ENCODE measurements at places on chromosomes 1 and 21.

DNA sequence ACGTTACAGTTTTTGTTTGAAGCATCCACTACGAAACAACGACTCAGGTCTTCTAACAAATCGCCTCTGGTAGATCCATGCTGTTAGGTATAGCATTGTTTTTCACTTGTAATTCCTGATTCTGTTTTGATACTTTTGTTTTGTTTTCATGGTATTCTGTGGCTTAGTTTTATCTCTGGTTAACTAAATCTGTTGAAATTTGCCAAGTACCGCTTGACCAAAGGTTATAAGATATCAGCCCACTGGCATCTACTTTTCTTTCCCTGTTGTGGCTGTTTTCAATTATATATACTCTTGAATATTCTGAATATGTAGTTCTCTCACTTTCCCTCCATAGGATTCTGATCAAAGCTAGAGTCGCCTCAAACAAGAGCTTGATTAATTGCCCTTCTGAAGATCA lies 274.8 kb upstream of the C1orf105 start:
- no peak for DNase-seq

DNA sequence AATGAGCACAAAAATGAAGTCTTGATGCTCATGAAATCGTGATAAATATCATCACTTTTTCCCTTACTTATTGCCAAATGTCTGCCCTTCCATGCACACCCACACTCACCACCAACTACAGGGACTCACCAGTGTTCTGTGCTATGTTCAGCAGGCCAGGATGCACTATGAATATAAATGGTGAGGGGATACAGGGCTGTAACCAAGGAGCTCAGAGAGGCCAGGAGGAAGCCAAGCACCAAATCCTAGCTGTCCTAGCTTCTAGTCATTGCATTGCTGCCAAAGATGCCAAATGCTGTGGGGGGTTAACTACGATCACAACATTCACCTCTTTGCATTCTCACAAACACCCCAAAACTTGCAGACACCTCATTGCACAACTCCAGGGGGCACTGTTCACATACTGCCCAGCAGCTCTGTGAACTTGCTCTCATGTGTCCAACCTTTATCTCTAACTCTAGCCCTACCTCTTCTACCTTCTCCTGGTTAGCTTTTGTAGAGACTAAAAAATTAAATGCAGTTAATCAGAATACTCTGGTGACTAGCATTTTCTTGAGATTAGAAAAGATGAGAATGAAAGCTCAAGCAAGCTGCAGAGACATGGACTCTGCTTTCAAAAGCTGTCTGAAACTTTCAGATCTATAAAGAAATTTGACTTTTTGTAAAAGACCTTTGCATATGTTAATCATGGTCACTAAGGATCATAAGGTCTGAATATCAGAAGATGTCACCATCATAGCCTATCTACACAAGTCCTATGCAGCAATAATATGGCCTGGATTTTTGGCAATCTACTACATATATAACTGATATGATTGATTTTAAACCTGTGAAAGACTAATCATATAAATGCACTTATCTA lies 13.9 kb upstream of the KIF14 start:
- peak; percentile 54 for DNase-seq

DNA sequence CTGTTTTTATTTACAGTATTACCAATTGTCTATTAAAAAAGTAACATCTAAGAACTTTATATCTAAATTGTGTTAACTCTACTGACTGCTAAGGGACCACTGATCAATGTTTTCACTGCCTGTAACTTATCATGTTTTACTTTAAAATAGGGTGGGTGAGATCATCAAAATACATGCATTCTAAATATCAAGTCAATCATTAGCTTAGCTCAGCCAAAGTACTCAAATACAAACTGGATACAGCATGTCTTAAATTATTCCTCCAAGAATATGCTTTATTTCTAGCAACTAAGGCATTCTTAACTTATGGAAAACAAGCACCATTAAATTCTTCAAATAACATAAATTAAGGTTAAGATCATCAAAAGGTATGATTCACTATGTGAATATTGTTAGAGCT lies 638.7 kb upstream of the RGS18 start:
- DNase-seq: no peak

DNA sequence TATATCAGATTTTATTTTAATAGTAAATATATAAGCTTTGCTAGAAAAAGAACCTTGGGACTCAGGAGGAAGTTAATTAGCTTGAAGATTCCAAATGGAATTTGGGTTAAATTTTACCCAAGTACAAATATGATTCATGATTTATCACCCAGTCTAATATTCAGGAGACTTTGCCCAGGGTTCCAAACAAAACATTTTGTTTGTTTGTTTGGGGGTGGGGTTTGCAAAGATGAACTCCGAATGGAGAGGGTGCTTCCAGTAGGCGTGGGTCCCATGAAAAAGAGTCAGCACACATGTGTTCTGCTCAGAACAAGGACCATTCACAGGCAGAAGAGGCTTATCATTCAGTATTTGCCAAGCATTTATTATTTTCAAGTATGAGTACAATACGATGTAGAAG lies 23.5 kb downstream of the KCNT2 start:
- DNase-seq: no peak

DNA sequence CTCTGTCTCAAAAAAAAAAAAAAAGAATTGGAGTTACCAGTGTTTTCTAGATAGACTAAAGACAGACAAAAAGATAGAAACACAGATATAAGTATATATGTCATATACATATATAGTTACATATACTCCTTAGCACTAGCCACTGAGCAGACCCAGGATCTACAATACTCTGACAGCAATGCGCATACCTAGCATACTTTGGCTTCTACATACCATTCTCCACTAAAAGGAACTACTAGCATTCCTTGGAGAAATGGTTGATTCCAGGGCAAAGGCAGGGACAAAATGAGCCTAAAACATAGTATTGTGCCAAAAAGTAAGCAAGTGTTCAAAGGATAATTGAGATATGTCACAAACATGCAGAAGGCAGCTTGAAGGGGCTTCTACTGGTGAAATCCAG lies 22.7 kb downstream of the SYNJ1 start:
- DNase-seq: no peak

DNA sequence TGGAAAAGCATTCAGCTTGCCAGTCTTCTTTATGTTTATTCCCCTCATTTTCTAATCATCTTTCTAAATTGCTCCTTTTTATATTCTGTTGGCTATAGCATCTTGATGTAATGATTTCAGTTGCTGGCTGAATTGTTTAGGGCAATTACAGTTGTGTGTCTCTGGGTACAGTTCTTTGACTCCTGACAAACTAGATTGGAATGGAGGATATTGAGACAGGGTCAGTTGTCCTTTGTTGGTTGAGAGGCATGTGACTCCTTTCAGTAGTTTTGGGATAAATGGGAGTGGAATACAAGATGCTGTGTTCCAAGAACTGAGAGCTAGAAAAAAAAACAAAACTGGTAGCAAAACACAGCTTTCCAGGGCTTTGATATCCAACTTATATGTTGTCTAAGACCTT lies 1.5 kb downstream of the CENPF start:
- no peak for DNase-seq

- no peak for DNase-seq
Measured at GRCh38 chr1:1181938-1182410, 8.3 kb downstream of the TTLL10 start.

DNA sequence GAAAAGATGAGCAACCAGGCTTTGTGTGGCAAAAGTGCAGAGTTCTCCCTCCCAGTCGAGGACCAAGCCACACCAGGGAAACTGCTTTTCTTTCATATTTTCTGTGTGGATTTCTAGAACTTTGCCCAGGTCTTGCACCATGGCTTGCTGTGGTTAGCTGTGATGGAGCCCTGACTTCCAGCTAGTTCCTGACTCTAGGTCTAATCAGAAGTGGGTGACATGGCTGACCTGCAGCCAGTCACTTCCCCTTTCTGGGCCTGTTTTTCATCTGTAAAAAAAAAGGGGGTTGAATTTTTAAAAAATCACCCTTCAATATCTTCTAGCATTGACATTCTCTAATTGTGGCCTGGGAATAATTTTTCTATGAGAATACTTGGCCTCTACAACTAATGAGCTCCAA lies 491.2 kb upstream of the USP24 start:
- no peak for DNase-seq

DNA sequence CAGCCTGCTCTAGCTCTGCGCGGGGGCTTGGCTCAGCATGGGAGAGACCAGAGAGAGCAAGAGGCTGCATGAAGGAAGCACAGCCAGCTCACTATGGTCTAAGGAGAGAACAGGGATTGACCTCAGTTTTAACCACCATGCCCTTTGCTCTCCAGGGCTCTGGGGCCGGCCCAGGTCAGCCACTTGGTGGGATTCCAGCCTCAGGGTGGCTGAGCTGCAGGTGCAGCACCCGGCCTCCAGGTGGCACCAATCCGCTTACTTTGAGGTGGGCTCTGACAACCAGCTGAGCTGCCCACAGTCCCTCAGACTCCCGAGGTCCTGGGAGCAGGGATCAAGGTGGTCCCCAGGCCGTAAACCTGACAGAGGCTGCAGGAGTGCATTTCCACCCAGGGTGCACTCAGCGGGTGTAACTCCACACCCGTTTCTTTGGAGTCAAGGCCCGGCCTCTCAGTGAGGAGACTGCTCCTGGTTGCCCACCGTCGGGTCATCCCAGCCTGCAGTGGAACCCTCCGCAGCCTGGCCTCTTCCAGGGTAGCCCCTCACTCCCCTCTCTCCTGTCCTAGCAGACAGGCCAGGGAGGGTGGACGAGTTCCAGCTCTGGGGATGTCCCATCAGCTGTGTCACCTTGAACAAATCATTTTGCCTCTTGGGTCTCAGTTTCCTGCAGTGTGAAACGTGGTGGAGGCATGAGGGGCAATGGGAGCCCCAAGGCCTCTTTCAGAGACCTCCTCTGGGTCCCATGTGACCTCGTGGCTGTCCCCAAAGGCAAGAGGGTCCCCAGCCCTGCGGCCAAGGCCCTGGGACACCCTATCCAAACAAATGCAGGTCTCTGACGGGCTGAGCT lies 607 bp upstream of the LGR6 start:
- DNase-seq: peak; percentile 38

DNA sequence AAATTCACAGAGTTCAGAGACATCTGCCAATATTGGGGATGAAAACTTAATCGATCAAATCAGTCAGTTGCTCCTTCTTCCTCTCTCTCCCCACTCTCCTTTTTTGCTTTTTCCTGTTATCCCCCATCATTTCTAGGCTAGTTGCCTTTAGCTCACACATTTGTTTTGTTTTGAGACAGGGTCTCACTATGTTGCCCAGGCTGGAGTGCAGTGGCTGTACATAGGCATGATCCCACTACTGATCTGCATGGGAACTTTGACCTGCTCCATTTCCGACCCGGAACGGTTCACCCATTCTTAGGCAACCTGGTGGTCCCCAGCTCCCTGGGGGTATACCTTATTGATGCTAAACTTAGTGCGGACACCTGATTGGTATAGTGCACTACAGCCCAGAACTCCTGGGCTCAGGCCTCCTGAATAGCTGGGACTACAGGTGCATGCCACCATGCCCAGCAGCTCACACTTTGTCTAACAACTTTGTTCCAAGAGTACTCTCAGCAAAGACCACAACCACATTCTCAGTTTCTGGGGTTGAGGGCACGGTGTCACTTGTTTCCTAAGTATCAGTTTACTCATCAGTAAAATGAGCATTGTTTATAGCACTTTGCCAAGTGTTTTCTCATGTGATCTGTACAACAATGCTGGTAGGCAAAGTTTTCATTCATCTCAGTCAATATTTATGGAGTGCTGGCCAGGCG lies 6.7 kb upstream of the ELOA start:
- DNase-seq: no peak

GRCh38 chr1:102434421-102434820 lies 437.7 kb upstream of the OLFM3 start:
- no peak for DNase-seq

DNA sequence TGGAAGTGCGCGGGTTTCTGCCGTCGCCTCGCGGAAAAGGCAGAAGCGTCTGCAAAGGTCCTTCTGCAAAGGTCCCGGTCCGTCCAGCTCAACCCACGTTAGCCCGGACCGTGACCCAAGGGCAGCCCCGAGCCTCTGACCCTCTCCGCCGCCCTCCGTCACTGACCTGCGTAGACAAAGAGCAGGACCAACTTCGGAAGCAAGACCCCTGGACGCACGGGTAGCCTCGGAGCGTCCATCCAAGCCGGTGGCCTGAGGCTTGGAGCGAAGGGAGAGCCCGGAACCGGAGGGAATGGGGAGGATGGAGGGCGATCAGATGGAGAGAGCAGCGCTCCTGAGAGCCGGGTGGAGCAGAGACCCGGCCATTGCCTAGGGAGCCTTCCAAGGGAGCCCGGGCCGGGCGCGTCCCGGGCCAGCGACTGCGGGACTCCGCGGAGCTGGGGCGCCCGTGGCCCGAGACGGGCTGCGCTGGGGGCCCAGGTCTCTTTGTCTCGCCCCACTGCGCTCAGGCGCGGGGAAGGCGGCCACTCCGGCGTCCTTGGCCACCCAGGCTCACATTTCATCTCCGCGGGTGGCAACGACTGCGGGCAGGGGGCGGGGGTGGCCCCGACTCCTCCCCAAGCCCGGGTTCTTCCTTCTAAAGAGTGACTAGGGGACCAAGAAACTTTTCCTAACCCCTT lies at the start of gene CYYR1:
Gene CYYR1, minus strand, starts transcription at position 585 of the 680 bp plus-strand sequence. Its CDS starts 346 bp downstream, at position 239.
- DNase-seq: no peak

GRCh38 chr1:16146279-16147155 lies 9.4 kb downstream of the EPHA2 start:
- DNase-seq: no peak

- no peak for DNase-seq
Measured at GRCh38 chr21:27646691-27647090, 679.8 kb upstream of the ADAMTS5 start.

DNA sequence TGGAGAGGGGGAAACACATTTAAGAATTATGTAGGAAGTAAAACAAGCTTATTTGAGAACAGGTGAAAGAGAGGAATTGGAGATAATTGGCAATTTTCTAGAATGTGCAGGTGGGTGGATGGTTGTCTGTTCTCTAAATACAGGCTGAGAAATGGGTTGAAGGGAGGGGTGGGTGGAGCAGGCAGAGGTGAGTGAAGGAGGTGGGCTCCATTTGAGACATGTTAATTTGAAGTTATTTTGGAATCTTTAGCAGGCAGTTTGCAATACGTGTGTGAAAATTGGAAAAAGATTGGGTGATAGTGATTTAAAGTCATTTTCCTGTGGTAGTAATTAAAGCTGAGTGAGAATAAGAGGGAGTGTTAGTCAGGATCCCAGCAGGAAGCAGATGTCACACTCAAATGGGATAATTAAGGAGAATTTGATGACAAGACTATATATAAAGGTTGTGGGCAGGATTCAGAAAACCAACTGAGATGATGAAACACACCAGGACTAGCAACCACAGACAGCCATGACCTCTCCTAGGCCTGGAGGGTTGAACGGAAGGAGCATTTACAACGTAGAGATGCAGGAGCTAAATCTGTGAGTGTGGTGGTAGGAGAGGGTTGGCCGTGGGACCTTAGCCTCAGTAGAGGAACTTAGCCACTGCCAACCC lies 40.6 kb downstream of the CHRM3 start:
- DNase-seq: no peak

Data from hematopoietic multipotent progenitor cell treated with erythropoietin and hydrocortisone succinate and interleukin-3 and kit ligand, for 17 days (in vitro differentiated cells).